Effector CD4-positive, alpha-beta T cell (primary cell): ENCODE measurements at places on chromosomes 12 and 14.
A peak's percentile ranks its signal among the peaks of the same experiment; 100 is the strongest.

DNA sequence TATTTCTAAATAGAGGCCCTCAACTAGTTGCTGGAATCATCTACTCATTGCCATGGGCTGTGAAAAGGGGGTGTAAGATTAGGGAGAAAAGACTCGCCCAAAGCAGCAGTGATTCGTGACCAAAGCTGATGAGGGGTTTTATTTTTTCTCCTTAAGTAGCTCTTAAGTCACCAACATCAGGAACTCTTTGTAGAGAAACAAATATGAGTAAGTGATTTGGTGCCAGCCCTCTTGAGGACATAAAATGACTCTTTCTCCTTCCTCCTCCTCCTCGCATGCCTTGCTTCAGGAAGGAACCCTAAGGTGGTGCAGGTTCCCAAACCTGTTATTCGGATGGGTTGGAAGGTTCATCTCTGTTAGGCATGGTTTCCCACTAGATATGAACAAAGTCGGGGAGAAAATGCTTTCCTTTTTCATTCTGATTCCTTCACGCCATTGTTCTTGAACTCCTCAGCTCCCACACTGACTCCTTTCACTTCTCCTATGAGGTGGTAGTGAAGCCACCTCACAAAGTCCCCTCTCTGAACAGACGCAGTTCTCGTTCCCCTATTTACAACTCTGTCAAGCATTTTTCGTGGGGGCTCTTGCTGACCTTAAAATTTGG is 113.4 kb downstream of the ETV6 start:
- no peak for DNase-seq

- DNase-seq: no peak
Measured at GRCh38 chr14:103519043-103519836, 3.4 kb downstream of the CKB start.

- peak; percentile 48 for DNase-seq
Measured at GRCh38 chr14:75279153-75279762, 630 bp downstream of the FOS start.

DNA sequence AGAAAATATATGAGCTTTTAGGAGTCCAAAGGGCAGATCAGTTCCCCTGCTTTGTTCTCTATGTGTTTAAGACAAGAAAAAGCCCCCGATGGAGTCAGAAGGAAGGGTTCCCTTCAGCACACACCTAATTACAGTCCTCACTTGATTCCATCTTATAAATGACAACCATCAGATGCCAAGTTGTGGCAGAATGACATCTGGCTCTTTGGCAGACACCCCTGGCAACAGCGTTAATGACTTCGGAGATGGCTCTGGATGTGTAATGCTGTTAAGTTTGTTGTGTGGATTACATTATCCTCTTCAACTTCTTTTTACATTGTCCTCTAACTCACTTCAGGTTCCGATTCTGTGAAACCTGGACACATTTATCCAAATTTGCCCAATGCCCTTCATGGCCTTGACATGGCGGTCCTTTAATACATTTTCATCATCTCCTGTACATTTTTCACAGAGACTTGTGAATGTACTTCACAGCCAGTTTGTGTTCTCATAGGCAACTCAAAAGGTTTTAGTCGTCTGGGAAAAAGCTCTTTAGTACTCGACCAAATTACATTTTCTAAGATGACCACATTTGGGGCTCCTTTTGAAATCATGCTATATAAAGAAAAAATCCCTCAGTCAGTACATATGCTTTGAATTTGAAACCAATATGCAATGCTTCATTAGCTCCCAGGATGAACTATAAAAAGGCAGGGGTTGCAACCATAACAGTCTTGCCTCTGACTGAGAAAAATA is 667.8 kb downstream of the NOVA1 start:
- DNase-seq: no peak

DNA sequence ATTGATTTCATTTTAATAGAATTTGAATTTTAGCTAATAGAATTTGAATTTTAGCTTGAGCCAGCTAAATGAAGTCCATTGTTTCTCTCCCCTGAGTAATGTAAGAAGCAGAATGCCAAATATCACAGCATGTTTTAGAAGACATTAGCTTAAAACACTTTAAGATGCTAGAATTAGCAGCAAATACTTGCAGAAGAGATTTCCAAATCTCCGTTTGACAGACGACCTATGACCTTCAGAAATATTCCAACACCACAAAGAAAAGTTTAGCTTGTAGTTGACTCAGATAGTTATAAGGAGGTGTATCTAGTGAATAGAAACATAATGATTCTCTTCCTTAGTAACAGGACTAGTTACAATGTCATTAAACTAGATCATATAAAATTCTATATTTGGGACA is 51.7 kb upstream of the MYF6 start:
- DNase-seq: no peak

DNA sequence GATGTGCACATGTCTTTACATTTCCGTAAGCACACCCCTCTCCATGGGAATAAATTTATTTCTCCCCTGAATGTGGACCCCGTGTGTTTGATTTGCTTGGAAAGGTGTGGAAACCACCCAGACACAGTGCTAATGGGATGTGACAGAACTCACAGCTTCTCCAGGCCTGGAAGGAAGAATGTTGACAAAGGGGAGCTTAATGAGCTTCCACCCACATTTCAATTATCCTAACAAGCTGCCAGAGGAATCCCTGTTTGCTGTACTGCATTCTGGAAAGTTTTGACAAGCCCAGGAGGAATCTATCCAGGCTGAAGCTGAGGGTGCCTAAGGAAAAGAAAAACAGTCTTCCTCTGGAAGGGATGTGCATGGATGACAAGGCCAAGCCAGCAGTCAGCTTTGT is 51.2 kb upstream of the CCDC60 start:
- DNase-seq: no peak

- DNase-seq: no peak
Measured at GRCh38 chr12:124478416-124478815, 89.0 kb downstream of the NCOR2 start.

- DNase-seq: no peak
Measured at GRCh38 chr14:21267886-21268616, 1.2 kb downstream of the HNRNPC start.

DNA sequence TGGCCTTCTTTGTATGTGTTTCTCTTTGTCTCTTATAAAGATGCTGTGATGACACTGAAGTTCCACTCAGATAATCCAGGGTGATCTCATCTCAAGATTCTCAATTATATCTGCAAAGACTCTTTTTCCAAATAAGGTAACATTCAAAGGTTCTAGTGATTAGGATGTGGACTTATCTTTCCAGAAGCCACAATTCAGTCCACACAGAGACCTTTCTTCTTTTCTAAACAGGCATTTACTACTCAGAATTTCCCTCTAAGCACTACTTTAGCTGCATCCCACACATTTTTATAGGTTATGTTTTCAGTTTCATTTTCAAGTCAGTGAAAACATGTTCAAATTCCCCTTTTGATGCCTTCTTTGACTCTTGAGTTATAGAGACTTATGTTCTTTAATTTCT is 9.0 kb upstream of the NKX2-1 start:
- no peak for DNase-seq

DNA sequence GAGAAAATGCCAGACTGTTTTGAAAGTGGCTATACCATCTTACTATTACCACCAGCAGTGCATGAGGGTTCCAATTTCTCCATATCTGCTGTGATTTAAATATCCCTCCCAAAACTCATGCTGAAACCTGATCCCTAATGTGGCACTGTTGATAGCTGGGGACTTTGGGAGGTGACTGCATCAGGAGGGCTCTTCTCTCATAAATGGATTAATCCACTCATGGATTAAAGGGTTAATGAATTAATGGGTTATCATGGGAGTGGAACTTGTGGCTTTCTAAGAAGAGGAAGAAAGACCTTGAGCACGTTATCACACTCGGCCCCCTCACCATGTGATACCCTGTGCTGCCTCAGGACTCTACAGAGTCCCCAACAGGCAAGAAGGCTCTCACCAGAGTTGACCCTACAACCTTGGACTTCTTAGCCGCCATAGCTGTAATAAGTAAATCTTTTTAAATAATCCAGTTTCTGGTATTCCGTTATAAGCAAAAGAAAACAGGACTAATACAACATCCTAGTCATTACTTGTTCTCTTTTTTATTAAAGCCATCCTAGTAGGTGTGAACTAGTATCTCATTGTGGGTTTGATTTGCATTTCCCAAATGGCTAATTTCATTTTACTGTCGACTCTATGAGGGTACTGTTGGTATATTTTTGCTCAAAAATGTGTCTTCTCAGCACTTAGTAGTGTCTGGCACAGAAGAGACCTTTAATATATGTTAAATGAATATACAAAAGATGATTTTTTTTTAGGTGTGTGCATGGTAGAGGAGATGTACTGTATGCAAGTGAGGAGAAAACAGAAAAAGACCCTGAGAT is 14.3 kb downstream of the PPP1R12A start:
- no peak for DNase-seq
